ENCODE measurements at places on chromosomes 7 and 10.

- no peak for DNase-seq
These were observed 52.8 kb upstream of the VWDE start for GRCh38 chr7:12456506-12456905.

GRCh38 chr7:134140889-134141867 lies 14.0 kb downstream of the LRGUK start:
- peak; percentile 68 for DNase-seq

DNA sequence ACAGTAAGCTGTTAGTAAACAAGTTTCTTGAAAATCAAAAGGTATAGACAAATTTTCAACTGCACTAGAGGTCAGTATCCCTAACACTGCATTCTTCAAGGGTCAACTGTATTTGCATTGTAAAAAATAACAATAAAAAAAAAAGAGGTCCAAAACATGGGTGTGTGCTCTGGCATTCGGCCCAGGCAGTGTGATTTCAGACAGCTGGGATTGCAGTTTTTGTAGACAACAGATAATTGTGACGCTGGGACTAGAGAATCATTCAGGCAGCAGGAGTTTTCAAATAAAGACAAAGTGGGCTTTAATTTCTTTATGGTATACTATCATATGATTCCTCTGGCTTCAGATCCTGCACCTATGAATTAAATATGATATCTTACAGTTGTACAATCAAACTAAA lies 543.2 kb upstream of the SEMA3D start:
- no peak for DNase-seq

GRCh38 chr7:37285706-37286453 lies 162.8 kb downstream of the ELMO1 start:
- DNase-seq: no peak

GRCh38 chr10:1706256-1706655 lies 31.1 kb downstream of the ADARB2 start:
- no peak for DNase-seq

DNA sequence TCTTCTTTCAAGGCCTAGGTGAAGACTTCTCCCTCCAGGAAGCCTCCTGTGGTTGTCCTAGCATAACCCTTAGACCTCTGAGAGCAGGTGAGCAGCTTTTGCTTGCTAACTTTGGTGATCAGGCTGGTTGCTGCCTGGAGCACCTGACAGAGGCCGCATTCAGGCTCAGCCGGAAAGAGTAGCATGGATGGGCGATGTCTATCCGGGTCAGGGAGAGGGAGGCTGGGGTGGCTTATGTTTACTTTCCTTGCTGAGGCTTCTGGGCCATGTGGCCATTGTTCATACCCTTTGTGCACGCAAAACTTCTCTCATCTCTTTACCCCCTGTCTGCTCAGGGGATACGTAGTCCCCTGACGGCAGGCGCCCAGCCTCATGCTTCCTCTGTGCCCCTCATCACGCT lies 27.4 kb upstream of the PCBD1 start:
- no peak for DNase-seq

DNA sequence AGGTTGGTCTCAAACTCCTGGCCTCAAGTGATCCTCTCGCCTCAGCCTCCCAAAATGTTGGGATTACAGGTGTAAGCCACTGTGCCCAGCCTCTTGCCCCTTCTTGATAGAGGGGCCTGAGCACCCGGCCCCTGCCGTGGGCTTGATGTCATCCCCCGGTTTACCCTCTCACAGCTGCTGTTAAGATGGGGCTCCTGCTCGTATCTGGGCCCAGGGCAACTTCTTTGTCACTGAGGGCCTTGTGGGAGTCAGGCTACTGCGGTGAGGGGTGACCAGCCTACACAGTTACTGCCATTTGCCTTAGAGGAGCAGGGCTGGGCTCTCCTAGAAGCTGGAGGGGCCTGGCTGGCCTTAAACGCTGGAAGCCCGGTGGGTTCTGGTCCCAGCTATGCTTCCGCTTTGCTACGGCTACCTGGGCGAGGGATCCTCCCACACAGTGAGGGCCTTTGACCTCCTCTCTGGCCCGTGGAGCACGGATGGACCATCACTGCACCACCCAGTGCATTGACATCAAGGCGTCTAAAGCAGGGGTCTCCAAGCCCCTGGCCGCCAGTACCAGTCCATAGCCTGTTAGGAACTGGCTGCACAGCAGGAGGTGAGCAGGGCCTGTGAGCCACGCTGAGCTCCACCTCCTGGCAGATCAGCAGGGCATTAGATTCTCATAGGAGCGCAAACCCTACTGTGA lies 1.1 kb upstream of the TMEM130 start:
- DNase-seq: no peak

DNA sequence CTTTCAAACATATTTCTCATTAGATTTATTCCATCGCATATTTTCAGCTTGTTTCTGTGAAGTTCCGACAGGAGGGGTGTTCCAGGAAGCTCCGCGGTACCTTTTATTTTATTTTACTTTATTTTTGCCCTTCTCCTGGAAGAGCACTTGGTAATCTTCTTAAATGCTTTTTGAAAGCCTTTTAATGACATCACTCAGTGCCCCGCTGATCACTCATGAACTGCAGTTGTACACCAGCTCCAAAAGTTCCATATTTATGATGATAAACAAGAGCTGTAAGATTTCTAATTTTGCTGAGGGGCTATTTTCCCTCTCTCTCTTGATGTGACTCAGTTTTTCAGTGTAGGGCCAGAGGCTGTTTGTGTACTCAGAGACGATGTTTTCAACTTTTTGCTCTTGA lies 144.4 kb downstream of the KIAA1217 start:
- no peak for DNase-seq

GRCh38 chr10:30977385-30977784 lies 54.3 kb downstream of the ZNF438 start:
- no peak for DNase-seq

- DNase-seq: no peak
These were observed 43.0 kb upstream of the NMT2 start for GRCh38 chr10:15211464-15211979.

- DNase-seq: no peak
These were observed 49.7 kb downstream of the FAM241B start for GRCh38 chr10:69679736-69680135.

Data from stimulated activated naive CD8-positive, alpha-beta T cell treated with anti-CD3 and anti-CD28 coated beads, Interleukin-15, Interleukin-2, amounts not matched to agents 100 U/mL and 50 U/mL, for 24 hours (primary cell).